ENCODE measurements at places on chromosomes 11 and 22.

- DNase-seq = no peak
Observed at GRCh38 chr11:111378185-111378860, 752 bp downstream of the POU2AF1 start.

DNA sequence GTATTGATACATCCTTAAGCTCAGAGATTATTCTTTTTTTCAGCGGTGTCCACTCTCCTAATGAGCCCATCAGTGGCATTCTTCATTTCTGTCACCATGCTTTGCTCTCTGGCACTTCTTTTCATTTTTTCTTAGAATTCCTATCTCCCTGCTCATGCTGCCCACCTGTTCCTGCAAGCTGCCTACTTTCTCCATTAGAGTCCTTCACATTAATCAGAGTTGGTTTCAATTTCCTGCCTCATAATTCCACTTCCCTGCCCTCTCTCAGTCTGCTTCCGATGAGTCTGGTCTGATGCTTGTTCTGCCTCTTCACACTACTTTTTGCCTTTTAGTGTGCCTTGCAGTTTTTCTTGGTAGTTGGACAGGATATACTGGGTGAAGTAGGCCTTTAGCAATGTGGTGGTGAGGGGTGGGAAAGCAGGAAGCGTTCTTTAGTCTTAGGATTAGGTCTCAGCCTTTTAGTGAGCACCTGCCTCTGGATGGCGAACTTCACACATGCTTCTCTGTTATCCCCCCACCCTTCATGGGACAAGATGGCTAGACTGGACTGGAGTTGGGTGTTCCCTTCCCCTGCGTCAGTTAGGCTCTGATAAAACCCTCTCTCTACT lies 53.6 kb downstream of the CECR2 start:
- DNase-seq = no peak

DNA sequence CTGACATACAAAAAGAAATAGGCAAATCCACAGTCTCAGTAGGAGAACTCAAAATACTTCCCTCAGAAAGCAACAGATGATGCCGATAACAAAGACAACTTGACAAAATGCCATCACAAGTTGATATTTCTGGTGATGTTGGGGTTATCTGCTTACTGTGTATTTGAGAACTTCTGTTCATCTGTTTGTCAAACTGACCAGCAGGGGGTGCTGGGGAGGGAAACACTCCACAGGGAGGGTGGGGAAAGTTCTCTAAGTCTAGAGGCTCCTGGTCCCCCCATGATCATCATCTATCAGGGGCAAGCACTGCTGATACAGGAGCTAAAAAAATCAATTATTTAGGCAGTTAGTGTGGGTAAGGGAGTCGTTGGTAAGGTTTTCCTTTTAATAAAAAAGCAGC lies 19.2 kb downstream of the GLYATL1 start:
- no peak for DNase-seq

DNA sequence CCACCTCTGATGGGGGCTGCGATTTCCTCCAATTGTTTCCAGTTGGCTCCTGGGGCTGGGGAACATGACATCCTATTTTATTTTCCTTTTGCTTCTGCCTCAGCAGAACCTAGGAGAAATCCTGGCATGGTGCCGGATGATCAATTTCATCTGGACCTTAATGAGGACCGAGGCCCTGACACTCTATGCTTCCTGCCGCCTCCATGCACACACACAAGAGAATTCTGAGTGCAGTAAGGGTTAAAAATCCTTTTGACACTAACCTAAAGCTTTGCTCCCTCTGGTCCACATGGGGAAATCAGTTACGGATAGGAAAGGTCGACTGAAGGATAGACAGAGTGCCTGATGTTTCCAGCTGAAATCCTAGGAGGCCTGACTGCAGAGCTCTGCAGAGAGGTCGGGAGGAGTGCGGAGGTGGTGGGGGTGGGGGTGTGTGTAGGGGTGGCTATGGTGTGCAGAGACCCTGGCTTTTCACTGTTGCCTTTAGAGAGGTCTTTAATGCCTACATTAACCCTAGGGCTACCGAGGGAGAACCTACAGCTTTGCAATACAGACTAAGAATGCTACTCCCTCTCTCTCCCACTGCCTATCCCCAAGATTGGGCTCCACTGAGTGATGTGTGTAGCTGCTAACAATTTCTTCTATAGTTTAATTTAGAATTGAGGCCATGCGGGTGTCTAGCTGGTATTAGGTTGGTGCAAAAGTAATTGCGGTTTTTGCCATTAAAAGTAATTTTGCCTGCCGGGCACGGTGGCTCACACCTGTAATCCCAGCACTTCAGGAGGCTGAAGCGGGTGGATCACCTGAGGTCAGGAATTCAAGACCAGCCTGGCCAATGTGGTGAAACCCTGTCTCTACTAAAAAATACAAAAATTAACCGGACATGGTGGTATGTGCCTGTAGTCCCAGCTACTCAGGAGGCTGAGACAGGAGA lies 53.6 kb upstream of the INCENP start:
- DNase-seq = peak; percentile 30

- DNase-seq = no peak
Observed at GRCh38 chr22:49588739-49589138, 238.9 kb downstream of the BRD1 start.

GRCh38 chr11:121610706-121611105 lies 157.9 kb upstream of the SORL1-AS1 start:
- no peak for DNase-seq

Data from sigmoid colon (tissue), 7 donors.